GM12864 (cell line): ENCODE measurements at places on chromosomes 2 and 18.

GRCh38 chr18:179499-179898 lies 21.1 kb downstream of the USP14 start:
- no peak for DNase-seq

DNA sequence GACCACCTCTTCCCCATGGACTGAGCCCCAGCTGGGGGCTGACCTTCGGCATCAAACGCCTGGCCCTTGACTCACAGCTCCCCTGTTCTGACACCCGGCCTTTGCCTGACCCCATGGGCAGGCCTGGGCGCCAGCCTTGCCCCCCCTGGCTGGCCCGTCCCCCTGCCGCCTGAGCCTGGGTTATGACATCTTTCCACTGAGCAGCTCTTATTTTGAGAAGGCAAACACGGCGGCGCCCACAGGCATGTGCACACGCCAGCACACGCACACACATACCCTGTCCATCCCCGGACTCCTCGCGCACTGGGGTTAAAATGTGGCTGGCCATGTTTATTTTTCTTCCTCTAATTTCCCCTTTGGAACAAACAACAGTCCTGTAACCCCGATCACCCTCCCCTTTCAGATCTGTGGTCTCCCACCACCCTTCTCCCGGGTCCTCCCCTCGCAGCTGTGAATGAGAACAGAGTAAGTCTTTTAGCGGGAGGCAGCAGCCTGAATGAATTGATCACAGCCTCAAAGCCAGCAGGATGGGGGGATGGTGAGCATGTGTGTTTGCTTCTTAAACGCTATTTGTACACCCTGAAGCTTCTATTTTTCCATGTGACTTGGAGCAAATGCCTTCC lies 11.8 kb upstream of the ATOH8 start:
- no peak for DNase-seq

GRCh38 chr2:95392730-95393455 lies 9.6 kb upstream of the FAHD2A start:
- DNase-seq = no peak

DNA sequence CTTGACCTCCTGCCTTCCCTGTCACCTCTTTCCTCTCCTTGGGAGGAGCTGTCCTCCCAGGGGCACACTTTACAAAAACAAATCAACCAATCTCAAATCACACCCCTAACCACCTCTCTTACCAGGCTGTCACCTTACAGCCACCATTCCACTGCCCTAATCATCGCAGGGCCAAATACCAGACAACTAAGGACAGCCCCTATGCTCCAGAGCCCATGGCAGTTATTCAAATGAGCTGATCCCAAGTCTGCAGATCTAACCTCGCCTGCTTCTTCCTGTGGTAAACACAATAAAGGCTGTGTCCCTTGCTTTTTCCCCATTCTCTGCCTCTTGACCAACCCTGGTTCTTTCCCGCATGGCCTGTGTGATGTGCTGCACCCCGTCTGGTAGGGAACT lies 154.2 kb upstream of the CNTNAP5 start:
- no peak for DNase-seq

DNA sequence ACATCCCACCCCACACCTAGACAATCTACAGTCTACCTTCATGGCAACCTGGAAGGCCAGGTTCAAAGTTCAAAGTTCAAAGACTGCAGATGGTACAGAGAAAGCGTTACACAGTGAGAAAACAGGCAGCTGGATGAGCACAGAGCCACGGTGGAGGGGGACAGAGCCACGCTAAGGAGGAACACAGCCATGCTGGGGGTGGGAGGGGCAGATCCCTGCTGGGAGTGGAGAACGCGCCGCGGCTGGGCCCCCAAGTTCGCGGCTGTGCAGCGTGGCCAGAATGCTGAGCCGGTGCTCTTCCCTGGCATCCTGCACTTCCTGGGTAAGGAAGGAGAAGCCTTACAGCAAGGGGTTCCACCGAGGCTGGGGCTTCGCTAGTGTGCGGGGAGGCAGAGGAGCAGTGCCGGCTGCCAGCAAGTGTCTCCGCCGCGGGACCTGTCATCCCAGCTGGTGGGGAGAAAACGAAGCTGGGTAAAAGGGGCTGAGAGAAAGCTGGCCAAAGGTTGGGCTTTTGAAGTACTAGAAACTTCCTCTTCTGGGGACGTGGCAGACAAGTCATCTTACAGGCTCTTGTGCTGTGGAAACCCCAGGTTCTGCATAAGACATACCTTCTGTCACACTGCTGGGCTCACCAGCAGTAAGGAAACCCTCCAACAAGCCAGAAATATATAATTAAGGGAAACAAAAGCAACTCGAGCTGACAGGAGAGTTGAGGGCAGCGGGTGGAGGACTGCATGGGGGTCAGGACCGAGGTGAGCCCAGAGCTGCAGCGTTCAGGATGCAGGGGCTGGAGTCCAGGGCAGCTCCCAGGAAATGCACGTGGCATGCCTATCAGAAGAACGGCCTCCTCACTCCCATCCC lies 115.5 kb downstream of the HDAC4 start:
- no peak for DNase-seq

DNA sequence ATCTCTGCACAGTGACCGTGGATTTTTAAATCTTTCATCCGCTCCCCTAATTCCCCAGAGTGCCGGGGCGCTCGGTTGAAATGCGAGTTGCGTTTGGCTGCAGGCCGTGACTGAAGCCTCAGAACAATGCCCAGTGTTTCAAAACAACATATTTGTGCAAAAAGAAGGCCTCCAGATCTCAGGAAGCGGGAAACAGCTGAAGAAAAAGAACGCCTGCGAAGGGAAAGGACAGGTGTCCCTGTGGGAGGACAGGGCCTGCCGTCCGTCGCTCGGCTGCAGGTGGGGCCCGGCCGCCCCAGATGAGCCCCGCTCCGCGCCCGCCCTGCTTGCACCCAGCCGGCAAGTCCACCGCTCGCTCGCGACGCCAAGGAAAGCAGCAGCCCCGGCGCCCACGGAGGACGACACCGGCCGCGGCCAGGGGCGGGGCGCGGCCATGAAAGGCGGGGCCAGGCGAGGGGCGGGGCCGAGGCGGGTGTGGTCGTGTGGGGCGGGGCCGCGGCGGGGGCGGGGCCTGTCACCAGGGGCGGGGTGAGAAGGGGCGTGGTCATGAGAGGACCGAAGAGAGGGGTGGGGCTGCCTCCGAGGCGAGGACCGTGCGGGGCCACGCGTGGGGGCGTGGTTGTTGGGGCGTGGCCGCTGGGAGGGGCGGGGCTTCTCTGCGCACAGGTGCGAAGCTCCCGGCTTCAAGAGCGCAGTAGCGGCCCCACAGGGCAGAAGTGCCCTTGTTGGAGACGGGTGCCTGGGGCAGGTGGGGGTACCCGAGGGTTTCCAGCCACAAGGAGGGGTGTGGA lies 17.6 kb upstream of the BOK start:
- no peak for DNase-seq
